ENCODE measurements at places on chromosomes 4 and X. TPM values are rescaled to one million over a fixed set of nuclear protein-coding genes. Genes with fewer than 3 reads are reported as not detected.

The PNMA5 gene
- total RNA-seq, result not detected

The GAGE13 gene
- not detected for total RNA-seq

The TRO gene
- 4.3 TPM for total RNA-seq

The RAB9B gene
- 9.4 TPM for total RNA-seq

The PABPC5 gene
- total RNA-seq, result 6.2 TPM

The MAPK10 gene
- 31.8 TPM for total RNA-seq

The CXCL5 gene
- total RNA-seq, result 0.19 TPM

The CCNB3 gene
- 0.40 TPM for total RNA-seq

The NAT8L gene
- total RNA-seq, result not detected

- ATAC-seq, result no peak
Observed at GRCh38 chrX:9311421-9312160, 153.3 kb upstream of the TBL1X start.

DNA sequence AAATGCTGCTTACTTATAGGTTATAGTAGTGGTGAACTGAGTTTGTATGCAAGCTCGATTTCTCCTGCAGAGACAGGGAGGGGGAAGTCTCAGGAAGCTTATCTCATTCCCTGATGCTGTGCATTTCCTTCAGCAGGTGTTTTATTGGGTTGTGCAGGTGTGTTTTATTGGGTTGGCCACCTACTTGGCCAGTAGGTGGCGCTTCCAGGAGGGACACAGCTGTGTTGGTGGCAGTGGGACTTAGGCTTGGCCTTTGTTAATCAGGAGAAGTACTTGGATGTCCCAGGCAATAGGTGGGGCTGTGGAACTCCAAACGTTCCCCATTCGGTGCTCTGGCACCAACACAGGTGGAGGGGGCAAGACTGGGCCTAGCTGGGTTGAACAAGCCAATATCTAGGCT is 196.0 kb upstream of the DCAF8L1 start:
- ATAC-seq, result no peak

GRCh38 chr4:143773998-143774895 is 73.8 kb upstream of the FREM3 start:
- ATAC-seq, result no peak

Measured in gastroesophageal sphincter (tissue), 4 donors.